Activated CD4-positive, alpha-beta T cell treated with anti-CD3 and anti-CD28 coated beads for 1 hour (primary cell): ENCODE measurements at places on chromosomes 3 and 15.
A peak's percentile ranks its signal among the peaks of the same experiment; 100 is the strongest.

DNA sequence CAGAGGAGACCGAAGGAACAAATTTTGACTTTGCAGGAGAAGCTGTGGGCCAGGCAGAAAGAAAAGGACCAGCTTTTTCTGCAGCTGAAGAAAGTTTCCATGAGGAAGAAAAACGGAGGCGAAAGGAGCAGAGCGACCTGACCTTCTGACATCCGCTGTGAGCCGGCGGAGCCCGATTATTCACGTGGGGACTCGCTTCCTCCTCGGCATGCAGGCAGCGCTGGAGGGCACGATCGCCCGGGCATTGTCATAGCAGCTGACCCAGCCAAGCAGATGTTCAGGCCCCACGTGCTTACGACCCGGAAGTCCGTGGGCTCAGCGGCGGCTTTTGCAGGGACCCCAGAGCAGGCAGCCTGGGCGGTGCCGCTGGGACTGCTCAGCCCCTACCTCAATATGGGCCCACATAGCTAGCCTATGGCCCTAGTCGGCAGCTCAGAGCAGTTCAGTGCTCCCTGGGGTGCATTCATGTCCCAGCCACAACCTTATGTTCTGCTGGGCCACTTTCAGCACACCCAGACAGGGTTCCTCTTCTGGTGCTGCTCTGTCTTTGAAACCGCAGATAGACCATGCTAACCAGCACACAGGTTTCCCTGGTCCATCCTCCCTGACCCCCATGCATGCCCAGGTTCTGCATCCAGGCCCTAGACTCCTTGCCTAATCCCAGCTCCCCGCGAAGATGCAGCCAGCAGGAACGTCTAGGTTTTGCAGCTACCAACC, 10.5 kb upstream of the EIF4A2 start:
- peak; percentile 35 for DNase-seq

DNA sequence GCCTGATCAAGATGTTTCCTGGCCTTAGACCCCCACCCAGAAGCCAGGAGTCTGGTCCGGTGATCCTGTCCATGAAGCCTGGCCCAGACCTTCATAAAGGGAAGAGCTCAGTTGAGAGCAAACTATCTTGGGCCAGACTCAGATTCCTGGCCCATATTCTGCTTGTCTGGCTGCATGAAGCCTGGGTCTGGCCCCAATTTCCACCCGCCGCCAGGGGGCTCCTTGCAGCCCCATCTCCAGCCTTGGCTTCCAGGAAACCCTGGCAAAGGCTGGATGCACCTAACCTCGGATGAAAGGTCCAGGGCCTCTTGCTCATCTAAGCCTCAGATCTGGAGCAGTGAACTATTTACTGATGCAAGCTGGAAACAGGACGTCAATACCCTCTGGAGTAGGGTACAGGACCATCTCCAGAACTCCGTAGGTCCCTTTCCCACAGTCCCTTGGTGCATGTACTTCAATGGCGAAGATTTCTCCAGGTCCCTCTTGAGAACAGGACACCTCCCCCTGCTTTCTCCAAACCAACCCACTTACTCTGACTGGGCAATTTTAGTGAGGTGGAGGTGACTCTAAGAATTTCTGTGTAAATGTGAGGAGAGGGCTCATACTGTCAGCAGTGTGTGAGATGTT, 5.6 kb downstream of the FOXL2 start:
- DNase-seq = no peak

GRCh38 chr3:181300033-181300432, 310.5 kb upstream of the DNAJC19 start:
- DNase-seq = no peak

DNA sequence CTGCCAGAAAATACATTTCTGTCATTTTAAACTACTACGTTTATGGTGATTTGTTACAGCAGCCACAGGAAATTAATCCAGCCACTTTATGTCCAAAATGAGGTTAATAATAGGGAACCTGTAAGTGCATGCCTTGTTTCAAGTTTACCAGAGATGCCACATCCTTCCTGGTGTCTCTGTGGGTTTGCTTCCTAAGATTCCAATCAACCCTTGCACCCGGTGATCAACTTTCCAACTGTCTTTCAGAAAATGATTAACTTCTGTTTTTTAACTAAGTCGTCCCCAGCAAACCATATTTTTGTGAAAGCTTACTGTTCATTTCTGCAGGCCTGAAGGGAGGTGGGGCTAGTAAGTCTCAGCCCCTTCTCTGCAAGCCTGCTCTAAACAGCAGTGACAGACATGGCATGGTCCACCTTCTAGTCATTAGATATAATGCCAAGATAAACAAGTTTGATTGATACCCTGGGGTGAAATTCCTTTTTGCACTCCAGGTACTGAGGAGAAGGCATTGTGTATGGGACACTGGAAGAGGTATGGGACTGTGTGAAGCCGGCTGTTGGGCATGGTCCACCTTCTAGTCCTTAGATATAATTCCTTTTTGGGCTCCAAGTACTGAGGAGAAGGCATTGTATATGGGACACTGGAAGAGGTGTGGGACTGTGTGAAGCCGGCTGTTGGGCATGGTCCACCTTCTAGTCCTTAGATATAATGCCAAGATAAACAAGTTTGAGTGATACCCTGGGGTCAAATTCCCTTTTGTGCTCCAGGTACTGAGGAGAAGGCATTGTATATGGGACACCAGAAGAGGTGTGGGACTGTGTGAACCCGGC, 11.1 kb upstream of the TMC3 start:
- DNase-seq = no peak

GRCh38 chr3:13548696-13549622, at the start of gene FBLN2:
Gene FBLN2 (plus strand): TSS chr3:13549125. CDS start chr3:13570356, 21,231 bp downstream.
- no peak for DNase-seq

DNA sequence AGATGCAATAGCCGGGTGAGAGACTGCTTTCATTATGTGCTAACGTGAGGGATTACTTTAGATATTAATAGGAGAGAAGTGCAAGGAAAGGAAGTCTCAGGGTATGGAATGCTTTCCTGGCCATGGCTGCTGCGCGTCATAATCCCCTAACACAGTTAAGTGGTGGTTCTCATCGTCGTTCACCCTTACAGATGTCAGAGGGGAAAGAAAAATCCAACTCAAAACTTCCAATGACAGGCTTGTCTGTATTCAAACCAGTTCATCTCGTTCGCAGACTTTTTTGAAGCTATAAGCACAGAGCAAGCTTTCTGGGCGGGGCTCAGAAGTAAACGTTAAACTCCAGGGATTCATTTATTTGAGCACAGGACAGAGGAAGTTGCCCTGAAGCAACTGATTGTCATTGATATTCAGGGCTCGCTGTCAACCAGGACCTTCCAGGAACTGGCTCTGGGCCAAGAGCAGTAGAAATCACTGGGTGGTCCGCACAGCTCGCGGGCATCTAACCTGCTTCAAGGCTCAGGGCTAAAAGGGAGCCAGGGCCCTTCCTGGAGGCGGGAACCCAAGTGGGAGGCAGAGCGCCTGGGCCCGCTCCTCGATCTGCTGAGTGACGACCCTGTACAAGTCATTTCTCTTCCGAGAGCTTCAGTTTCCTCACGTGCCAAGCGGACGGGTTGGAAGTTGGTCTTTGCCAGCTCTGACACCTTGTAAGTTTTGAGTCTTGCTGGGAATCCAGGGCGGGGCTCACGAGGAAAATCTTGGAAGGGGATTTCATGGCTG, 1.1 kb upstream of the LPP start:
- no peak for DNase-seq

DNA sequence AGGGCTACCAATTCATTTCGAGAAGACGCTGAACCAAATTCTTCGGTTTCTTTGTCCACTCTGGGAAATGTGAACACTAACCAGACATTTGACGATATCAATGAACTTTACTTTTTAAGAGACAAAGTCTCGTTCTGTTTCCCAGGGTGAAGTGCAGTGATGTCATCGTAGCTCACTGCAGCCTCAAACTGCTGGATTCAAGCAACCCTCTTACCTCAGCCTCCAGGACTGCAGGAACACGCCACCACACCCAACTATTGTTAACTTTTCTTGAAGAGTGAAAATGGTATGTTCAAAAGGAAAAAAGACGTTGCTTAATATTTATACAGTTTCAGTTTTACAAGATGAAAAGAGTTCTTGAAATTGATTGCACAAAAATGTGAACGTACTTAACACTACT, 30.6 kb downstream of the MB21D2 start:
- no peak for DNase-seq

GRCh38 chr3:53170325-53171063, 9.5 kb downstream of the PRKCD start:
- no peak for DNase-seq

- DNase-seq = peak; percentile 32
Observed at GRCh38 chr15:75640483-75641178, 607 bp upstream of the IMP3 start.

DNA sequence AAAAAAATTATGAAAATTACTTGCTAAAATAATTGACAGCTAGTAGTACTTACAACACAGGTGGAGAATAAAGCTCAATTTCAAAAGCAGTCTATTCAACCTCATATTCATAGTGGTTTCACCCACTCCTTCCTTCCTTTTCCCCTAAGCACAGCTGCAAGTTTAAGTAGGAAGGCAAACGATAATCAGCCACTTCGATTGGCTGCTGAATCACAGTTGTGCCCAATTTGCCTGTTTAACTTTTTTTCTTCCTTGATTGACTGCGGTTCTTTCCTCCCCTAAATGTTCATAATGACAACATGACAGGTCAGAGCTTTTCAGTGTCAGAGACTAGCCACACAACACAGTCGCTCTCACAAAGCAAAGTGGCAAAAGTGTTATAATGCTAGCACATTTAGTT, 468.0 kb upstream of the GBE1 start:
- DNase-seq = no peak

- DNase-seq = no peak
Observed at GRCh38 chr3:49199239-49199899, 28.0 kb downstream of the KLHDC8B start.

- DNase-seq = no peak
Observed at GRCh38 chr3:49600781-49601180, 46.5 kb downstream of the BSN start.

DNA sequence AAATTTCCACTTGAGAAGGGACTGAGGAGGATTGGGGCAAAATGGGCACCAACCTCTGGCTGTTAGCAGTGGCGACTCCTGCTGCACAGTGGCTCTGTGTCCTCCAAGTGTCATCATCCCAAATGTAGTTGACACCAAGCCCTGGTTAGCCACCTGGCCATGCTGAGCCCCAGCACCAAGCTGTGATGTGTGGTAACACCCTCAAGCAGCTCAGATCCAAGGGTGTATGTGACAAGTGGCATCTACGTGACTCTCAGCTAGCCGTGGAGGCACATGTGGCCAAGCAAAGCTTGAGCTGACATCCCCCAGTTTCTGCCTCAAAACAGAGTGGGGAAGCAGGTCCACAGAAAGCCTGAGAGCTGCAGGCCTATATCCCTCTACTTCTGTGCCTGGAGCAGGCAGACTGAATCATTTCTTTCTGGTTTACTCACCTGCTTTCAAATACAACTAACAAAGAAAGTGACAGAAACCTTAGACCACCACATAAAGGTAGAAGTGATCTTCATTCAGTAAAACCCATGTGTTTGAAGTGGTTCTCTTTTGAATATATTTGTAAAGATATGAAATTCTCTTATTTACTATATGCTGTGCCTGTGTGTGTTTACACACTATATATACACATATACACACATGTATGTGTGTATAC, 40.0 kb downstream of the FOXP1 start:
- no peak for DNase-seq

DNA sequence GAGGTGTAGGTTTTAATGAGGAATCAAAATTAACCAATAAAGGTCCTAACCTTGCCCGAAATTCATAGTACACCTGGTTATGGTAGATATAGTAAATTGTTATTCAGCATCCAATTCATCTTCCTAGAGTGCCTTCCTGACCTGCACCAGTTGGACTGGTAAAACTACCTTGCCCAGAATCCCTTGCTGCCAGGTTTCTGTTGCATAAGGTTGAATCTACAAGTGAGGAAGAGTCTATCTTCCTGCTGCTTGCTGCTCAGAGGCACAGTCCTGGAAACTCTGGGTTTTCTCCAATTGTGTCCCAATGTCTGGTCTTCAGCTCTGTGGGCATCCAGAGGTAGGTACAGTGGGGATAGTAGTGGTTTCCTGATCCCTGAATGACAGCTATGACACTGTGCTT, 17.3 kb downstream of the CCDC54 start:
- DNase-seq = no peak

- no peak for DNase-seq
Observed at GRCh38 chr15:61227269-61227949, 1.7 kb downstream of the RORA start.

- DNase-seq = no peak
Observed at GRCh38 chr15:60476713-60477112, 2.2 kb downstream of the ICE2 start.

DNA sequence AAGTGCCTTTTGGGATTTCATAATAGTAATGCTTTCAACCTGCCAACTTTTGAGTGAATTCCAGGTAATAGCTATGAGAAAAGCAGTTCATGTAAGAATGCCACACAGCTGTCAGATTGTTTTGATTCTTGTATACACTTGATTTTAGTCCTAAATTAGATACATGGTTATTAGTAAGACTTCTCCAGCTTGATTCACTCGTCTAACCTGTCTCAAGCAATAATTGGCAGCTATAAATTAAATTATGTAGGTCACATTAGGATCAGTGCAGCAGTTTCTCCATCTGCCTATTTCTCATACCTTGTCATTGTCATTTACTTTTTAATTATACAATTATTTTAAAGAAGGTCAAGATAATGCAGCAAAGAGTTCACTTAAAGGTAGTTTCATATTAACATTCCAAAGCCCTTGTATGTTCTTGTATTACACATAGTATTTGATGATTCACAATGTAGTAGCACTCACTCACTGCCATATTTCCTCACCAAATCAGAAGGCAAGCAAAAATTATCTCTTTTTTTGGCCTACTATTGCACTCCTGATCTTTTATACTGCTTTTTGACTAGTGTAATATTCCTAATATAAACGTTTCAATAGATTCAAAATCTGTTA, 10.9 kb upstream of the CRYBG3 start:
- no peak for DNase-seq

DNA sequence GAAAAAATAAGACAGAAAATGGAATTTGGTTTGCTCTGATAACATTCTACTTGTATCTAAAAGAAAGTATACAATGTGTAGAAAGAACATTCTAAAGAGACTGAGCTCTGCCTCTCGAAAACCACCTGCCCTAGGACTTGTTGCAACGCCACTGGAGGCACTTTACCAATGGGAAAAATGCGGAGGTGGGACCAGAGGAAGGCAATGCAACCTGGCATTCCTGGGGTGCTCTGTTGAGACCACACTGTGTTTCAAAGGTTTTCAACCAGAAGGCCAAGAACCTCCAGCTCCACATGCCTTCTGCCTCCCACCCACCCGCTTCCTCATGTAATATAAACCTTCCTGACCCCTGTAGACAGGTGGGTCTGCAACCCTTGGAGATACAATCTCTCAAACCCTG, 4.5 kb downstream of the PROK2 start:
- no peak for DNase-seq

GRCh38 chr3:101720851-101721840, 3.3 kb upstream of the CEP97 start:
- DNase-seq = no peak

- DNase-seq = no peak
Observed at GRCh38 chr3:51974277-51974962, 444 bp upstream of the ABHD14A start.

GRCh38 chr15:101359365-101359947, 64.4 kb upstream of the SNRPA1 start:
- DNase-seq = no peak

GRCh38 chr3:49213541-49213943, 42.1 kb downstream of the KLHDC8B start:
- DNase-seq = no peak

GRCh38 chr3:11964553-11964952, 39.6 kb upstream of the SYN2 start:
- no peak for DNase-seq

- DNase-seq = no peak
Observed at GRCh38 chr3:71854706-71855105, 69.8 kb upstream of the PROK2 start.

GRCh38 chr3:185207931-185208746, 45.7 kb downstream of the EHHADH start:
- no peak for DNase-seq
